Adipose tissue (tissue), 3 donors: ENCODE measurements at places on chromosomes 12 and 14. TPM values are rescaled to one million over a fixed set of nuclear protein-coding genes. Genes with fewer than 3 reads are reported as not detected.

The HNF1A gene
- polyA plus RNA-seq = 0.62 TPM

The SPX gene
- polyA plus RNA-seq = 14.1 TPM

The GLS2 gene
- polyA plus RNA-seq = 0.34 TPM

The MYO1A gene
- 1.5 TPM for polyA plus RNA-seq

The RNASE9 gene
- polyA plus RNA-seq = not detected

The MMP19 gene
- polyA plus RNA-seq = 100 TPM

The LALBA gene
- polyA plus RNA-seq = not detected
